ENCODE measurements at places on chromosomes 12 and 14.

DNA sequence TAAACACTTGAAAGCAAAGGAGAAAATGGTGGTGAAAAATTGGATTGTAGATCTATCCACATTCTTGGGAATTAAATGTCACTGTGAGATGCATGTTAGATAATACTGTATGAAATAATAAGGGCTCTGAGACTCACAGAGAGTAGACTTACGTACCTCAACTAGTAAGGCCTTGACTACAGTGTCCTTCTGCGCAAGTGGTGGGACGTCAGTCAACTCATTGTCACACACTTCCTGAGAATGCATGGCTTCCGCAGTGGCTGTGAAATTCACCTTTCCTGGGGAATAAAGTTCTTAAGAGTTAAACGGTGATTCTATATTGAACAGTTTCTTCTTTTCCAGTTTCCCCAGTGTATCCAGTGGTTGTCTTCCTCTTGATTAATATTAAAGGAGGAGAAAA is 32.6 kb upstream of the PZP start:
- DNase-seq = no peak

DNA sequence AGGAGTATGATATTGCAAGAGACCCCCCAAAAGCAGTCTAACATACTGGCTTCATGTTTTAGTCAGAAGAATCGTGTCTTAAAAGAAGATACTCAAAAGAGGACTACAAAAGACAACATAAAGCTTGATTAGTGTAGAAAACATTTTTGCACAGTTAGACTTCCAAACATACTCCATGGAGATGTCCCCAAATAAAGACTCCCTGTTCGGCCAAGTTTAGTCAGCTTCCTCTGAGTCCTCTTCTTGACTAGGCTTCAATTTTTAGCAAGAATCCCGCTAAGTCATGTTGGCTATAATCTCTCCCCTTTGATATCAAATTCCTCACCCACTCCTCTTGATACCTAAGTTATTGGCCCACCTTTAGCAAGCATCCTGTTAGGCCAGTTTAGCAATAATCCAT is 298.0 kb downstream of the RMST start:
- DNase-seq = no peak

DNA sequence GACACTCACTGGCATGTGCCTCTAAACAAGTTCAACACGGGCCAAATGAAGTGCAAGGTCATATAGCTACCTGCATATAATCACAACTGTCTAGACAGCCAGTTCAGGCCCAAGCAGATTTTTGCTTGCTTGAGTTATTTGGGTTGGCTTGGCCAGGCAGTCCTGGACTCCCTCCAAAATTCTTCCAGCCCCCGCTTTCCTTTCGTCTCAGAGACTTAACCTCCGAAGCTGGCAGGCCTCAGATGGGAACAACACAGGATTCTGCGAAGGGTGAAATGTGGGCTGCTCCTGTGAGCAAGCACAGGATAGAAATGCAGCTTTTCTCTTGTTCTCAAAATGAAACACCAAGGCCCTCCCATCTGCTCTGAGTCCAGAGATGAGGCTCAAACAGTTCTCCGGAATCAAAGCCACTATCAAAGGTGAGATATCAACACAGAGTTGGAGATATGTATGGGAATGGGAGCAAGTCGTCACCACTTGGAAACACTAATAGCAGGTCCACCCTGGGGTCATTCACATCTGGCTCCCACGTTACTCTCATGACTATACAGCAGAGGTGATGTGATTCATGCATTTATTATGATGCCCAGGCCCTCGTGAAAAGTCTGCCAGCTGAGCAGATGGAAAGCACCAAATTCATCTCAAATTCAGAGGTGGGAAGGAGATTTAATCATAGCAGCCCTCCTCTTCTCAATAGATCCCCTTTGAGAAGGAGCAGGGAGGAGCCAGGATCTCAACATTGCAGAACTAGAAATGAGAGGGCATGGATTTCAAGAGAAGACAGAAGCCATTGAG is 389.8 kb downstream of the NUAK1 start:
- DNase-seq = no peak

GRCh38 chr12:57381693-57382220 is 49.1 kb downstream of the R3HDM2 start:
- no peak for DNase-seq

DNA sequence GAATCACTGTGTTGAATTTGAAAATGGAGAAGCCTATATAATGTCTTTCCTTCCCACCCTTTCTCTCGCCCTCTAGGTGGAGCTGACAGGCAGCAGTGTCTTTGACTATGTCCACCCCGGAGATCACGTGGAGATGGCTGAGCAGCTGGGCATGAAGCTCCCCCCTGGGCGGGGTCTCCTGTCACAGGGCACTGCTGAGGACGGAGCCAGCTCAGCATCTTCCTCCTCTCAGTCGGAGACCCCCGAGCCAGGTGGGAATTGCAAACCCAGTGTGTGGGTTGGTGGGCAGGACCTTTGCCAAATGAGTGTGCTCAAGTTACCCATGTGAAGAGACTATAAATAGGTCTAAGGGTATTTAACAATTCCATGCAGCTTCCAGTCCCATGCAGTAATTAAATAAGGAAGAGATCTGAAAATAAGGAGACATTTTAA is 274.7 kb downstream of the EGLN3 start:
- no peak for DNase-seq

- no peak for DNase-seq
Measured at GRCh38 chr14:106686533-106686932, 1160.2 kb downstream of the TMEM121 start.

- no peak for DNase-seq
Measured at GRCh38 chr14:72929316-72930080, 3.2 kb downstream of the DCAF4 start.

GRCh38 chr14:69612014-69612782 is 802 bp downstream of the SUSD6 start:
- peak; percentile 53 for DNase-seq

GRCh38 chr12:47237751-47238211 is 158.0 kb upstream of the AMIGO2 start:
- DNase-seq = no peak

- peak; percentile 84 for DNase-seq
Measured at GRCh38 chr14:77053046-77053841, 24.7 kb upstream of the IRF2BPL start.

- DNase-seq = no peak
Measured at GRCh38 chr14:97642631-97643030, 845.4 kb downstream of the VRK1 start.

DNA sequence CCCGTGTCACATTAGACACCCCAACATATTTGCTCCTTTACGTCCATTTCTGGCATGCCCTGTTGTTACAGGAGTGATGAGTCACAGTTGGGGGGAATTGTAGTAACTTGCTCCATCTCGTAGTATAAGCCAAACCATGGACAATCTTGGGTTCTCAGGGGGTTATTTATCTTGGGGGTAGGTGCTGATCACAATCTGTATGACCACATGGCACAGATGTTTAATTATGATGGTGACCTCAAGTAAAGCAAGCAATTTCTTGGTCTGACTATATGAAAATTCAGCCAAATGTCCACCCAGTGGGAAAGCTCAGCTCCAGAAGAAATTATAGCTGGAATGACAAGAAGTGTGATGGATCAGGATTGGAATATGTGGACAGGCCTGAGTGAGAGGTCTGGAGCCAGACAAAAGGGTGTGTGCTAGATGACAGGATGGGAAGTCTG is 32.1 kb upstream of the STON2 start:
- no peak for DNase-seq

GRCh38 chr12:10750385-10750727 is 27.2 kb upstream of the YBX3 start:
- no peak for DNase-seq

DNA sequence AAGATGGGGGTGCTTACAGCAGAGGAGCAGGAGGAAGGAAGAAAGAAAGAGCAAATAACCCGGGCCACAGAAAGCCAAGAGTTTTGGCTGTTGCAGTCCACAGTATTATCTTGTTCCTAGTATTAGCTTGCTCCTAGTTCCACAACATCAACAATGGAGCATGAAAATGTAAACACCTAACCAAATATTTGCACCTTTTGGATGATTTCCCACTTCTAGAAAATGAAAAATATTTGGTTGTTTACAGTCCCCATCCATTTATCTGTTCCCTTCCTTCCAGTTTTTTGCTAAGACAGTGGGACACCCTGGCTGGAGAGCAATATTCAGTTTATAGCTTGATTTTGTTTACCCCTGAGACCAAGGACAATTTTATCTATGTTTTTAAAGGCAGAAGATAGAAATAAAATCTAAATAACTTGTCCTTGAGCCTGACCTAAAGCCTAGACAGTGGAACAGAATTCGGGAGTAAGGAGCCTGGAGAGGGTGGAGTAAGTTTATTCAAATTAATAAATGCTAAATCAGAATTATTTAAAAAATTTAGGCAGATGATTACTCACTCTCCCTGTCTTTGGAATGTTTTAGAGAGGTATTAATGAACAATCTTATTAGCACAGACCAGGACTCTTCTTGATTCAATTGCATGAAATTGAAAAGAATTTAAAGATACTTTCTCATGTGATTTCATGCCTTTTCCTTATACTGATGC is 51.6 kb downstream of the RESF1 start:
- no peak for DNase-seq

GRCh38 chr14:104993808-104994591 is 8.4 kb downstream of the CLBA1 start:
- no peak for DNase-seq

GRCh38 chr12:54420766-54421144 is 1.7 kb upstream of the ITGA5 start:
- no peak for DNase-seq
